ENCODE measurements at places on chromosomes 3 and 15. TPM values are rescaled to one million over a fixed set of nuclear protein-coding genes. Genes with fewer than 3 reads are reported as not detected.

- DNase-seq = no peak
Measured at GRCh38 chr3:108728105-108728504, 29.1 kb downstream of the RETNLB start.

Gene VGLL3
- polyA plus RNA-seq = not detected

DNA sequence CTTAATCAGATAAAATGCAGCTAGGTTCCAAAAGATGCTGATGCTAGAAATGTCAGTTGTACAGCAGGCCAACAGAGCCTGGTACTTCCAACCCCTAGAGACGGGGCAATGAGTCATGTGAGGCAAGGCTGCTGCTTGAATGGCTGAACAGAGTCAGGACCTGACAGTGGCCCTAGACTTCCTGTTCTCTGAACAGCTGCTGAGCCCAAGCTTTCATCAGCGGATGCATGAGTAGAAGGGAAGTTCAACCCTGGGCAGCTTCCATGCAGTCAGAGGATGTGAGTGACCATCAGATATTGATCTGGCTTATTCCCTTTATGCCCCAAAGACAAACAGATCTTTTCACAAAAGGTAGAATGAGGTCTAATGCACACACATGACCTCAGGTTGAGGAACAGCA is 282.9 kb upstream of the COL8A1 start:
- no peak for DNase-seq

Gene HTR3E
- not detected for polyA plus RNA-seq

- DNase-seq = peak; percentile 58
Measured at GRCh38 chr3:12891985-12892839, 50.8 kb upstream of the RPL32 start.

- peak; percentile 2 for DNase-seq
Measured at GRCh38 chr15:80694611-80695098, 455 bp upstream of the ABHD17C start.

DNA sequence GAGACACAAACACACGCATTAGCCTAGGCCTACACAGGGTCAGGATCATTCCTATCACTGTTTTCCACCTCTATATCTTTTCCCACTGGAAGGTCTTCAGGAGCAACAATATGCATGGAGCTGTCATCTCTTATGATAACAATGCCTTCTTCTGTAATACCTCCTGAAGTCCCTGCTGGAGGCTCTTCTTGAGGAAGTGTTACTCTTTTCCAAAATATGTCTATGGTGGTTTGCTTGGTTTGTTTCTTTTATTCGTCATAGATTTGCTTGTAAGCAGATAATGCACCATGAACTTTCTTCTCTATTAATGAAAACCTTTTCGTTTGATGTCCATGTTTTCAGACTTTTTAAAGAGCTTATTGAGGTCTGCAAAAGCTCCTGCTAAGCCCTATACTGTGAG is 109.3 kb downstream of the GMPS start:
- DNase-seq = no peak

Gene TMOD2
- polyA plus RNA-seq = 1.0 TPM

- DNase-seq = no peak
Measured at GRCh38 chr3:46105306-46105919, 78.1 kb upstream of the XCR1 start.

GRCh38 chr3:73547427-73548248 is 77.1 kb downstream of the PDZRN3 start:
- DNase-seq = no peak

DNA sequence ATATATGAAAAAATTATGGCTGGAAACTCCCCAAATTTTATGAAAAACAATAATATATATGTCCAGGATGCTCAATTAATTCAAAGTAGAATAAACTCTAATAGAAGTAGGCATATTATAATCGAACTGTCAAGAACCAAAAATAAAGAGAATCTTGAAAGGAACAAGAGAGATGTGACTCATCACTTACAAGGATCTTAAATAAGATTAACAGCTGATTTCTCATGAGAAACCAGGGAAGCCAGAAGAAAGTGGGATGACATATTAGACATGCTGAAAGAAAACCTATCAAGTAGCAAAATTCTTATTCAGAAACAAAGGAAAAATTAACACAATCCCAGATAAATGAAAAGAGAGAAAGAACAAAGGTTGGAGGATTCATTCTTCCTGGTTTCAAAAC is 66.8 kb downstream of the FAIM start:
- no peak for DNase-seq

DNA sequence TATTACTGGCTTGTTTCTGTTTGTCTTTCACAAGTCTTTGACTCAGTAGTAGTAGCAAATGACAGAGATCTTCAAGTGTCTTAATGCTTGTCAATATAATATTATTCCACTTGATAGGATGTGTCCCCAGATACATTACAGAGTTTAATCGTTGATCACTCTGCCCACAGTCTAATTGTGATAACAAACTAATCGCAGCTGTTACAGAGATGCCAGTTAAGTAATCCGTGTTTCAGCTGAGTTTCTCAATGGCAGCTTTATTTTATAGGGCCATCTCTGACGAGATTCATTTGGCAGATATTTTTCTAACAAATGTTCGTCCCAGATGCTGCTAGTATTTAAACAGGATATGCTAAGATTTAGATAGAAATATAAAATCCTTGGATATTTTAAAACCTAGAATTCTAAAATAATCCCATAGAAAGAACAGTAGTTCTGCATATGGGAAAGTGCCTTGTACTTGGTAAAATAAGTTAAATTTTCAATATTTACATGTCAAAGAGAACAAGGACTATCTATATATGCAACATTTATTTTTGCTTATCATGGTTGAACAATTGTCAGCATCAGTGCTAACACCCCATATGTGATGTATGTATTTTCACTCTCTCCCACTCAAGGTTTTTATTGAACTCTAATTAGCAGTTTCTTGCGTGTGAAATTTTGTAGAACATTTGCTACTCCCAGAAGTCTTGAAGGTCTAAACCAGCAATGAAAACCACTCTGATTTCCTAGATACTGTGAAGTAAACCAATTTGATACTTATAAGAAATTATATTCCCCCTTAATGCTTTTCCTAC is 185.5 kb downstream of the MBNL1 start:
- DNase-seq = no peak

Gene CPA3
- not detected for polyA plus RNA-seq
